ENCODE measurements at places on chromosomes 4 and X.

DNA sequence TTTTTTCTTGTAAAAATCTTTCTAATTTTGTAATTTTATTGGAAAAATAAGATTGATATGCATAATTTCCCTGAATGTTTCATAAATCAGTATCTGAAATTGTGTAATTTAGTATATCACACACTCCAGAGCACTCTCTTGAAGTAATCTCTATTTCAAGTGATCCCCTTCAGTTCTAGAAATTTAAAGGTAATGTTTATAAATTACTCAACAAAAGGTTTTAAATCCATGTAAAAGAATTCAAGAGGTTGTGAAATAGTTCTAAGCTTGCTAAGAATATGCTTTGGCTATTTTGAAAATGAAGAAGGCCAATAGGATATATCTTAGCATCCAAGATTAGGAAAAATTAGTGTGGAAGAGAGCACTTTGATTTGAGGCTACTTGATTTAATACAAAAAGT is 28.2 kb downstream of the SMARCAD1 start:
- DNase-seq = no peak

GRCh38 chrX:40097504-40098263 is at the start of gene BCOR:
Gene BCOR (minus strand): TSS chrX:40097958. CDS start chrX:40077929, 20,029 bp downstream.
- peak; percentile 60 for DNase-seq

DNA sequence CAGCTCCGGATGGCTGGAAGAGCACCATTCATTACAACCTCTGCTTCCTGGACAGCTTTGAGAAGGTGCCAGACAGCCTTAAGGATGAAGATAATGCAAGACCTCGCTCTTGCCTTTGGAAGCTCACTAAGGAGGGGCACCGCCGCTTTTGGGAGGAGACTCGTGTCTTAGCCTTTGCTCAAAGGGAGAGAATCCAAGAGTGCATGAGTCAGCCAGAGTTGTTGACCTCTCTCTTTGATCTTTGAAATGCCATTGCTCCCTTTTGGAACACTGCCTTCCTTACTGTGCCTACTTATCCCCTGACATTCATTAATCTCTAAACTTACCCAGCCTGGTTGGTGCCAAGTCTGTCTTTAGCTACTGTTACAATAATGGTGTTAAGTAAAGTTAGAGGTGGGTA is 1.2 kb downstream of the FOXR2 start:
- no peak for DNase-seq

DNA sequence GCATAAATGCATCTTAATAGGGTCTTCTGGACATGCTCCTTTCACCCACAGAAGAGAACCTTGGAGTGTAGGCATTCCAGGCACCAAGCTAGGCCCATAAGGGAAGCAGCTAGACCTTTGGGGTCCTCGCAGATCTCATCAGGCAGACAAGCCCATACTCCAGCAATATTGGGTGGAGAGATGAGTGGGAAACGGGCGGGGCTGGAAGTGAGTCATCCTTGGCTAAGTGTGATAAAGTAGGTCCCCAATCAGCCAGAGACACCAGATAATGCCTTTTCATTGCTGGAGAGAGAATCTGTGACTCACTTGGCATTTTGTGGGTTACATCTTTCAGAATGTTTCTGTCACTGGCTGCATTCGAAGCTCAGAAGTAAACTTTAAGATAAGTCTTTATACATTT is 133.3 kb upstream of the MBNL3 start:
- no peak for DNase-seq

DNA sequence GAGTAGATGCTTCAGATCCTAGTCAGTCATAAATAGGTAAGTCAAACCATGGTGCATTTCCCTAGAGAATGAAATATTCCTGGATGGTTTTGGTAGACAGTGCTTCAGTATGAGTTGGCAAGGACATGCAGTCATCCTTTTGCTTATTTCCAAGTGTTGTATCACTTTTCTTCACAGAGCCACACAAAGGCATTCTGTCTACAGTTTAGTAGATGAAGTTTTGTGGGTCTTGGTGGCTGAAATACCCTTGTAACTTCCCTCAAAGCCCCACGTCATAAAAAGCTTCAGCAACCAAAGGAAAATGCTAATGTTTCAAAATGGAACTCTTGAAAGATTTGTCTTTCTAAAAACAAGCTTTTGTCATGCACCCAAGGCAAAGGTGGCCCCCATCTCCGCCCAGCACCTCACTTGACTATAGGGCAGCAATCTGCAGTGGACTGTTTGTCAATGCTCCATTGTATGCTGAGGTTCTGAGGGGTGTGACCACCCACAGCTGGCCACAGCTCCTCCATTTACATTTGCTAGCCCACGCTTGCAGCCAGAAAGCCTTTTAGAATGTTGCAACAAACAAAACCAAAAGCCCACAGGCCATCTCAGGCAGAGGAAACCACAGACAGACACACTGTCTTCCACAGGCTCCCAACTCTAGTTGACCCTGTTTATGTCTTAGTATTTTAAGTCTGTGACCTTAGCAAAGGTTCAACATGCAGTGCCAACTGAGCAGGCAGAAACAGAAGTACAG is 87.1 kb upstream of the FAM9C start:
- DNase-seq = no peak

DNA sequence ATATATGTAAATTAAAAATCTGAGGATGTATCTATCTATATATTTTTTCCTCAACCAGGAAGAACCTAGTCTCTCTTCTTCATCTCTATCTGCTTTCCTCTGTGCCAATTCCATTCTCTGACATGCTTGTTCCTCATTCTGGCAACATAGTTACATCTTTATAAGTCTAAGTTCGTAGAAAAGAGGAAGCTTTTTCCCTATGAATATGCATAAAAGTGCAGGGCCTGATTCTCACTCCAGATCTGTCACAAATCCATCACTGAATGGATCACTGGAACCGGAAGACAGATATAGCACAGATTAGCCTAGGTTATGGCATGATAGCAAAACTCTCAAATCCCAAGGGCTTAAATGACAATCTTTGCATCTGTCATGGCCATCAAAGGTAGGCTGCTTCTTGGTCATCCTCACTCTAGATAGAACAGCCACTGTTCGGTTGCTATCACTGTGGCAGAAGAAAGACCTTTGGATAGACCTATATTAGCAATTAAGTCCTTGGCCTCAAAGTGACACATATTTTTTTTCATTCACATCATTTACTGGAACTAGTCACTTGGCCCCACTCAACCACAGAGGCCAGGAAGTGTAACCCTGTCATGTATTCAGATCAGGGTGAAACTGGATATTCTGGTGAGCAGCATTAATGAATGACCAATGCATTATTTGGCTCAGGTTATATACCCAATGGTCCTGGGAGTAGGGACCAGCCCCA is 22.2 kb downstream of the DTHD1 start:
- DNase-seq = no peak

GRCh38 chrX:111447298-111447697 is 35.3 kb upstream of the DCX start:
- DNase-seq = no peak

DNA sequence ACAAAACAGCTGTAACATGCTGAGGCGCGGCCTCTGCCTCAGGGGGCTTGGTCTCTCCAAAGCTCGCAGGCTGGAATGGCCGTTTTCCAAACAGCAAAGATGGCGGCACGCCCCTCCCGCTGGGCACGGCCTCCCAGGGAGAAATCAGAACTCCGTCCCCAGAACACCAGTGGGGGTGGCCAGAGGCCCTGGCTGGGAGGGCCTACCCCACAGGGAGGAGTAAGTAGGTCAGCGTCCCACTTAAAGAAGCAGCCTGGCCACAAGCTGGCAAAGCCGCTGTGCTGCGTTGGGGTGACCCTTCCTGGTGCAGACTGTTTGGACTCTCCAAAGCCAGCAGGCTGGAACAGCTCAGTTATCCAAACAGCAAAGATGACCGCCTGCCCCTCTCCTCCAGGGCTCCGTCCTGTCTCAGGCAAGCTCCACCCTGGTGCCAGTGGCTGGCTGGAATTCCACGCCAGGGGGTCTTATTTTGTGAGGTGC is 862.8 kb downstream of the TRIML1 start:
- no peak for DNase-seq

DNA sequence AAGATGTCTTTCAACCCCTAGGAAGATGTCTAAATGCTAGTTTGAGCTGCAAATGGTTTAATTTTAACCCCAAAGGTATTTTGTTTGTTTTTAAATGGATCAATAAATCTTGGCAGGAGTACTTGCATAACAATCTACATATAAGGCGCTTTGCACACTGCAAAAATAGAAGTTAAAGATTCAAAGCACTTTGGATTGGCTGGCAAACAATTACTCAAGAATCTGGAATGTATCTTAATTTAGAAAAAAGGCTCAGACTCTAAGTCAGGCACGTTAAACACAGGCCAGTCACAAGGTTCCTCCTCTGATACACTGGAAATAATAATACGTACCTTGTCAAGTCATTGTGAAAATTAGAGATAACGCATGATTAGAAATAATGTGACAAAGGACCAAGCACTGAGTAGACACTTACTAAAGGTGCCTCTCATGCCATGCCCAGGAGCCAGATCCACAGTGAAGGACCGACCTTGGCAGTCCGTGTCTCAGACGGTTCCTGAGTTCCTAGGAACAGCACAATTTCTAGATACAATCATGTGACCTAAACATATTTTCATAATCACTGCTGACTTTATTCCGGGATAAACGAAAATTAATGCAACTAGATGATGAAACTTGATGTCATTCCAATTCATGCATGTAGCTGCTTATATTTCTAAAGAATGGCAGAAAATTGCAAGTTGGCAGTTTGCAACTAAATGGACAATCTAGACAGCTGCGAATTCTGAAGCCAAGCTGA is 49.6 kb downstream of the PROM1 start:
- DNase-seq = no peak

- DNase-seq = peak; percentile 42
Observed at GRCh38 chr4:7649741-7650531, 215.2 kb upstream of the PSAPL1 start.

GRCh38 chrX:86016139-86016538 is 31.2 kb downstream of the CHM start:
- DNase-seq = no peak

DNA sequence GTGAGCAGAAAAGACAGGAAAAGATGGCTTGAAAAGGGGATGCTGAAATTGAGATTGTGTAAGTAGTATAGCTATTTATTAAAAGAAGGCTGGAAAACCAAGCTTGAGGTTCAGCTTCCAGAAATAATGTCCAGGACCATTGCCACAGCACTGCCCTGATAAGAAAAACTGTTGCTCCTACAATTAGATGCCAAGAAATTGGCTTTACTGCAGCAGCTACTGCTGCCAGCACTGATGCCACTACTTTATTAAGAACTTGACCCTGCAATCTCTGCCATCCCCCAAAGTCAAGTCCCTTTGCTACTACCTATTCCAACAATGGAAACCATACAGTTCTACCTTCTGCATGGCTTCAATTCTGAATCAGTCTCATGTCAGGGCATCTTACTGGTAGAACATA is 130.0 kb upstream of the VAMP7 start:
- no peak for DNase-seq

DNA sequence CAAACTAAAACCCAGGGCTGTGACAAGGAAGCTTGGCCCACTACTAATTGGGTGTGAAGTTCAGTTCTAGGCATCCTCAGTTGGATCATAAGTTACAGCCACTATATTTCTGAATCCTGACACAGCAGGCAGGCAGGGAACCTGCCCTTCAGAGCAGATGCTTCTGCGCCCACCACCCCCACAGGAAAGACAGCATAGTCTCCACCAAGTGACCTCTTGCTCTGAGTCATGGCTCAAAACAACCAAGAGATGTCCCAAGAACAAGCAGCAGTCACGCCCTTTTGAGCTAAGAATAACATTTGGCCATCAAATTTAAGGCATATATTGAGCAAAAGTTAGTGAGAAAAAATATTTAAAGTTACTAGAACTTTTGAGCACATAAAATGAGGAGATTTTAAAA is 170.7 kb upstream of the SMARCAD1 start:
- DNase-seq = no peak

DNA sequence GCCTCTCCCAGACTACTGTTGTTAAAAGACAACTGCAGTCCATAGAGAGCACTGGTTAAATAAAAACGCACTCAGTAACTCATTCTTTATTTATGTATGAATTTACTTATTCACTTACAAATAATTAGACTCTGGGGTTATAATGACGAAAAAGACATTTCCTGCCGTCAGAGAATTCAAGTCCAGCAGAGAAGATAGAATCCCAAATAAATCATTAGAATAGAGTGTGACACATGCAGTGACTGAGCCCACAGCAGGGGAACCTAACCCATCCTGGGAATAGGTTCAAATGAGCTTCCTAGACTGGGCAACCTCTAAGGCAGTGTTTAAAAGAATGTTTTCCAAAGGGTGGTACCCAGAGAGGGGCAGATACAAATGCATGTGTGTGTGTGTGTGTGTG is 53.9 kb downstream of the FGFBP1 start:
- DNase-seq = no peak

- no peak for DNase-seq
Observed at GRCh38 chr4:90445380-90445779, 318.2 kb downstream of the CCSER1 start.

- no peak for DNase-seq
Observed at GRCh38 chr4:178165251-178165950, 723.2 kb upstream of the AGA start.

- DNase-seq = no peak
Observed at GRCh38 chr4:68693325-68694075, 23.0 kb upstream of the UGT2B15 start.

DNA sequence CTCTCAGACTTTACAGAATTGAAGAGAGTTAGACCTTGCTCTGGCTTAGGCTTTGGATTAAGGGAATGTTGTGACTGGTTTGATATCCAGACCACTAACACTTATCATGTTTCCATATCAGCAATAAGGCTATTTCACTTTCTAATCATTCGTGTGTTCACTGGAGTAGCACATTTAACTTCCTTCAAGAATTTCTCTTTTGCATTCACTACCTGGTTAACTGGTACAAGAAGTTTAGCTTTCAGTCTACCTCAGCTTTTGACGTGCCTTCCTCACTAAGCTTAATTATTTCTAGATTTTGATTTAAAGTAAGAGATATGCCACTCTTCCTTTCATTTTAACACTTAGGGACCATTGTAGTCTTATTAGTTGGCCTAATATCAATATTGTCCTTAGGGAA is 62.6 kb downstream of the CASP6 start:
- DNase-seq = no peak

DNA sequence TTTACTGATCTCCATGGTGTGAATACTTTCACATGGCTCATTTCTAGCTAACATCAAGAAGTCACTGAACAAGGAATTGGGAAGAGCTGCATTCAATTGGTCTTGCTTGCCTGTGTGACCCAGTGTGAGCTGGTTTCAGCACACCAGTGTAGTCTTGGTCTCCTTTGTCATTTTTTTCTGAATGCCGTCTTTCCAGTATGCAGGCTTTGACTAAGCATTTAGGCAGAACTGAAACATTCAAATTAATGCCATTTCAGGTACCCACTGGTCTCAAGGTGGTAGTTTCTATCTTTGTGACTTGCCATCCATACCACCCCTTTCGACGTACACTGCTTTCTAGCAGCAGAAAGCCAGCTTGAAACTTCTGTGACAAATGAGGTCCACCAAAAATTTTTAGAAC is 550.5 kb upstream of the BOD1L1 start:
- no peak for DNase-seq
